Pancreas (tissue), 10 donors: ENCODE measurements at places on chromosomes 4 and X. TPM values are rescaled to one million over a fixed set of nuclear protein-coding genes. Genes with fewer than 3 reads are reported as not detected.

The TMPRSS11F gene
- not detected for total RNA-seq

The HS3ST1 gene
- total RNA-seq, result 0.32 TPM

The PLP1 gene
- total RNA-seq, result 0.84 TPM

The SPANXN4 gene
- total RNA-seq, result not detected

The FRMD7 gene
- total RNA-seq, result not detected

The FAM241A gene
- 1.2 TPM for total RNA-seq

The P2RY8 gene
- total RNA-seq, result 0.42 TPM

The MAEA gene
- total RNA-seq, result 28.6 TPM

The PRKG2 gene
- 0.87 TPM for total RNA-seq

The BGN gene
- total RNA-seq, result 5.2 TPM

The HSFX2 gene
- total RNA-seq, result 0.31 TPM

The GABRB1 gene
- not detected for total RNA-seq

The ADH7 gene
- total RNA-seq, result not detected

The DEFB131A gene
- total RNA-seq, result not detected

The PPEF2 gene
- total RNA-seq, result not detected

The SLC4A4 gene
- 400 TPM for total RNA-seq

The ITGB1BP2 gene
- 0.22 TPM for total RNA-seq

The P2RY4 gene
- total RNA-seq, result not detected

The NKX6-1 gene
- total RNA-seq, result 8.0 TPM

The MAGEE1 gene
- total RNA-seq, result 1.6 TPM

The DTHD1 gene
- 0.09 TPM for total RNA-seq

The RADX gene
- 2.2 TPM for total RNA-seq

The GUF1 gene
- total RNA-seq, result 5.3 TPM

The GLRA3 gene
- total RNA-seq, result 0.05 TPM

The HPGDS gene
- total RNA-seq, result 0.32 TPM

The AFAP1 gene
- total RNA-seq, result 10.2 TPM

The GPRIN3 gene
- 3.0 TPM for total RNA-seq

The FATE1 gene
- not detected for total RNA-seq

The UGT2A3 gene
- total RNA-seq, result 27.5 TPM

The TLR10 gene
- 0.04 TPM for total RNA-seq

The RASL11B gene
- total RNA-seq, result 0.52 TPM

The TIGD4 gene
- 0.14 TPM for total RNA-seq

The PNMA6F gene
- not detected for total RNA-seq

The ZDHHC9 gene
- 23.9 TPM for total RNA-seq

The TLR6 gene
- 0.20 TPM for total RNA-seq

The TMEM31 gene
- not detected for total RNA-seq

The CT45A5 gene
- total RNA-seq, result not detected

The VCX3A gene
- not detected for total RNA-seq

The NIPAL1 gene
- 2.2 TPM for total RNA-seq

The GAB1 gene
- total RNA-seq, result 9.8 TPM

The OTUD6A gene
- not detected for total RNA-seq

The USP17L15 gene
- not detected for total RNA-seq
